Activated CD4-positive, alpha-beta T cell treated with anti-CD3 and anti-CD28 coated beads, Interleukin-2, amount 50 U/mL, for 16 hours (primary cell): ENCODE measurements at places on chromosomes 3 and 15.

DNA sequence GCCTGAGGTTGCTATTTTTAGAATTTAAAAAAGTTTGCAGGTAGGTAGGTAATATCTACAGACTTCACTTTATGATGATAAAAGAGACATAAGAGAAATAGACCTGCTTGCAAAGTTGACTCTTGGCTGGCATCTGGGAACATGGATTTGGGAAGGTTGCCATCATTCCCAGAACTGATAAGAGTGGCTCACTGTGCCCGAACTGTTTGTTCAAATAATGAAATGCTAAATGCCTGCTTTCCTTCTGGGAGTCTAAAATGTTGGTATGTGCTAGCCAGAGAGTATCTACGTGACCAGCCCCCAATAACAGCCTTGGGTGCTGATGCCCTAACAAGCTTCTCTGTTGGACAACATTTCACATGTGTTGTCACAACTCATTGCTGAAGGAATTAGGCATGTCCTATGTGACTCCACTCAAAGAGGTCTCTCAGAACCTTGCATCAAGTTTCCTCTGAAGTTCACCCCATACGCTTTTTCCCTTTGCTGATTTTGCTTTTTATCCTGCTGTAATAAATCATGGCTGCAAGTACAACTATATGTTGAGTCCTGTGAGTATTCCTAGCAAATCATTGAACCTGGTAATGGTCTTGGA, 95.5 kb downstream of the FHIT start:
- DNase-seq, result no peak

DNA sequence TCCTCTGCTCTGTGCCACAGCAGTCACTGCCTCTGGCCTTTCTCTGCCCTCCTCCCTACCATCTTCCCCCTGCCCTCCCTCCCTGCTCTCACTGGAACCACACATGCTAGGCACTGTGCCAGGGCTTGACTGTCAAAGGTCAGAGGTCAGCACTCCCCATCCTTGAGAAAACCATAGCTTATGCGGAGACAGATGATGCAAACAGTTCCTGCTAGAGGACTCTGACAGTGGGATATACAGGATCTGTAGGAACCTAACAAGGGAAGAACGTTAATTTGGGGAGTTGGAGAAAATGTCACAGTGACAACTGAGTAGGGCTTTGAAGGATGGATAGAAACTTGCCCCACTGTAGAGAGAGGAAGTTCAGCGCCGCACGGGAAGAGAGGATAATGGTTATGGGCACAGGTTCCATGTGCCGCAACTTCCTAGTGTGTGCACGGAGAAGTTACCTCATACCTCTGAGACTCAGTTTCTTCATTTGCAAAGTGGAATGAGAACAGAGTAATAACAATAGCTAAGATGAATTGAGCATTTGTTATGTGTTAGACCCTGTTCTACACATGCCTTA, 29.3 kb upstream of the XYLB start:
- no peak for DNase-seq

- DNase-seq, result no peak
Observed at GRCh38 chr3:62051506-62051905, 321.8 kb downstream of the FEZF2 start.

- no peak for DNase-seq
Observed at GRCh38 chr3:170442947-170443346, 24.3 kb downstream of the CLDN11 start.

DNA sequence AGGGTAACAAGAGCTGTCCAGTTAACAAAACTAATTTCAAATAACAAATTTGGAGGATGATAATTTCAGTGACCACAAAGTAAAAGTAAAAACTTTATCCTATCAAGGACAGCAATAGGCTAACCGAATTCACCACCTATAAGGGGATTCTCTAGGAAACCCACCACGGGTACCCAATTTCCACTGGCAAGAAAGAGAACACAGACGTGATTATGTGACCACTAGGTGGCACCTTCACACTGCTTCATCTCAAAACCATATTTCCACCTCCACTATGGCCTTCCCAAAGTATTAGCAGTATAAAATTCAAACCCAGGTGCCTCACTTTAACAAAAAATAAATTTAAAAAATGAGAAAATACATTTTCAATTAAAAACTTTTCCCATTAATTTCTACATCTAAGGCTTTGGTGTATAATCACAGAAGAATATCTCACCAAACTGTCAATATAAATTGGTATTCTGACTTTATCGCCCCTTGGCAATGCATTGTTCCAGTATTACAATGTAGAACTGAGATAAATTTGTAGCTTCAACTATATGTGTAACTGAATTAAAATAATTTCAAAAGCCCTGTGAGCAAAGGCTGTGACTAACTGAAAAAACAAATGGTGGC, 96.5 kb downstream of the FSIP1 start:
- DNase-seq, result peak; percentile 55

- DNase-seq, result no peak
Observed at GRCh38 chr3:127077068-127077467, 94.2 kb downstream of the PLXNA1 start.

GRCh38 chr3:174444391-174444790, 414.7 kb upstream of the NAALADL2 start:
- DNase-seq, result no peak

DNA sequence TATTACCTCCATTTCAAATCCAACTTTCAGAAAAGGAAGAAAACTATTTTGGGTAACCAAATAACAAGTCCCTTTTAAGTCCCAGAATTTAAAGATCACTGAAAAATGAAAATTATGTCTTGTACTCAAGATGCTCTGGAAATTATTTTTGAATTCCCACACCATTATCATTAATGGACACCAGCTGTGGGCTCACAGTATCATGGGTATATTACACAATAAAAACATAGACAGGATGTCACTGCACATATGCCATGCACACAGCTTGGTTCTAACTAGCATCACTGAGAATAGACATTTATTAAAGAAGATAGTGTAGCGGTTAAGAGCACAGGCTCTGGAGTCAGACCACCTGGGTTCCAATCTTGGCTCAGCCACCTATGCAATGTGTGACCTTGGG, 130.4 kb downstream of the FRMD5 start:
- DNase-seq, result no peak

DNA sequence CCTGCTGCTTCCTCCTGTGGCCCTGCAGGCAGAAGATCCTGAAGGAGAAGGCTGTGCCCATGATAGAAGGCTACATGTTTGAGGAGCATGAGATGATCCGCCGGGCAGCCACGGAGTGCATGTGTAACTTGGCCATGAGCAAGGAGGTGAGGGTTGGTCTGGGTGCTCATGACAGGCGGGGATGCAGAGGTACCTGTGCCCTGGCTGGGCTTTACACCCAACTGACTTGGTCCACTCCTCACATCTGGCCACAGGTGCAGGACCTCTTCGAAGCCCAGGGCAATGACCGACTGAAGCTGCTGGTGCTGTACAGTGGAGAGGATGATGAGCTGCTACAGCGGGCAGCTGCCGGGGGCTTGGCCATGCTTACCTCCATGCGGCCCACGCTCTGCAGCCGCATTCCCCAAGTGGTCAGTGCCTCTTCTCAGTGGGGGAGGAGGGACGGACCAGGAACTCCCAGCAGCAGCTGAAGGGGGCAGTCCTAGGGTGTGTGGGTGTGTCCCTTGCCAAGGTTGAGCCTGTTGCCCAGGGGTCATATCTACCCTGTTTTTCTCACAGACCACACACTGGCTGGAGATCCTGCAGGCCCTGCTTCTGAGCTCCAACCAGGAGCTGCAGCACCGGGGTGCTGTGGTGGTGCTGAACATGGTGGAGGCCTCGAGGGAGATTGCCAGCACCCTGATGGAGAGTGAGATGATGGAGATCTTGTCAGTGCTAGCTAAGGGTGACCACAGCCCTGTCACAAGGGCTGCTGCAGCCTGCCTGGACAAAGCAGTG, 1.6 kb upstream of the RCCD1 start:
- DNase-seq, result no peak

GRCh38 chr3:118380576-118380975, 654.1 kb downstream of the IGSF11 start:
- no peak for DNase-seq

GRCh38 chr3:21703291-21703690, 47.7 kb downstream of the ZNF385D start:
- no peak for DNase-seq

DNA sequence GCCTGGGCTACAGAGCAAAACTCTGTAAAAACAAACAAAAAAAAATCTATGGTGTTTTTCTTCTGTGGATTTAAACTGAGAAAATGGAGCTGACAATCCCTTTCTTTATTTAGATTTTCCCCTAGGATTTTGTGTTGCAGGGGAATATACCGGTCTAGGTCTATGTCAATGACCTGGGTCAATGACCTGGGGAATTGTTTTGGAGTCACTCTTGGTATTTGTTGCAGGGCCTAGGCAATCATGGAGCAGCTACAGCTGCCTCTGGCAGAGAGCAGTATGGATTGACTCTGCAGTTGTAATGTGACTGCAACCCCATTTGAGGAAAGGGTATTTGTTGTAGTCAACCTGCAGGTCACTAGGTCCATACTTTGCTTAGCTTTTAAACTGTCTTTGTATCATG, 37.6 kb upstream of the SLC7A14 start:
- no peak for DNase-seq

DNA sequence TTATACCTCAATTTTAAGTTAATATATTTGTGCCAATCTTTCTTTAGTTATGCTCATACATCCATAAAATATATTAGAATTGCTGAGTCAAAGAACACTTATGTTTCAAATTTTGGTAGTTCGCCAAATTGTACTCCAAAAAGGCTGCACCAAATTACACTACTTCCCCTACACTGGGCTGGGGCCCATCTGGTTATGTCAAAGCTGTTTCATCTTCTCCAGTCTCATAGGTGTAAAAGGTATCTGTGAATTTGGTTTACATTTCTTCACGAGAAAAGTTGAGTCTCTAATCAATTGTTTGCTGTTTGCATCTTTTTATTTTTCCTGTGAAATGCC, 706 bp downstream of the FSIP1 start:
- no peak for DNase-seq

DNA sequence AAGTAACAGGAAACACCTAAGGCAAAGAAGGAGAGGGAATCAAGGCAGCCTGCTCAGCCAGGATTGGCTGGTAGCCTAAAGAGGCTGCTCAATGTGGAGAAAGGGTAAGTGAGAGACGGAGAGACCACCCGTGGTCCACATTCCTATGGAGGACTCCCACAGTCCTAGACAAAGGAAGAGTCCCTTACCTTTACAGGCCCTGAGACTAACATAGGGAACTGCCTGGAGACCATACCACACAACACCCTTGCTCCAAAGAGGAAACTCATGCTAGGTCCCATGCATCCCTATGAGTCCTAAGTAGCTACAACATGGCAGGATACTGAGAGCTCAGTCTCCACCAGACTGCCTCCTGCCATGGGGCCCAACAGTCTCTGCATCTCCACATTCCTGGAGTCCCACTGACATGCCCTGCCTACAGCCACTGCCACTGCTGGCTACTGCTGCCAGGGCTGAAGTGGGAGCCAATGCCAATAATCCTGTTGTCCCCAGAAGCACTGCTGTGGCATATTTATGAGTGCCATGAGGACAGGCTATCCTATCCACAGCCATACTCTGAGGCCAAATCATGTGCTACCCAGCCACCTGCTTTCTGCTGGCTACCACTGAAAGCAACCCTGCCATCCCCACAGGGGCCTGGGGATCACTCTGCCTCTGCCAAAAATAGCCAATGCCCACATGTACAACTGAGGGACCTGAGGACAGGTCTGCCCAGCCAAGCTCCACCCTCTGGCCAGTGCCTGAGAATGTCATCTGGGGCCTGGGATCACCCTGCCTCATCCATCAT, 45.0 kb downstream of the COPS2 start:
- no peak for DNase-seq

- DNase-seq, result no peak
Observed at GRCh38 chr15:71612397-71612722, 198.0 kb upstream of the NR2E3 start.
